Thoracic aorta (tissue), 2 donors: ENCODE measurements at places on chromosomes 1 and 21. TPM values are rescaled to one million over a fixed set of nuclear protein-coding genes. Genes with fewer than 3 reads are reported as not detected.

CYP4Z1 gene
- 3.9 TPM for total RNA-seq

LYST gene
- total RNA-seq, result 32.5 TPM

- no peak overlapping the region for H3K4me3 ChIP-seq
- no peaks in the 10 kb centered on the region for H3K4me1 ChIP-seq
- H3K27ac ChIP-seq, result no peak overlapping the region
These were observed 46.4 kb upstream of the ERG start for GRCh38 chr21:38544661-38545060.

GRCh38 chr1:91891969-91892368, 6.0 kb upstream of the TGFBR3 start:
- no peaks in the 10 kb centered on the region for H3K36me3 ChIP-seq
- H3K27ac ChIP-seq, result no peak overlapping the region
- no peak overlapping the region for H3K4me3 ChIP-seq
- H3K4me1 ChIP-seq, result peaks cover 9% of the 10 kb centered on the region
- H3K27me3 ChIP-seq, result no peaks in the 10 kb centered on the region

GRCh38 chr1:22264464-22265341, 121.8 kb upstream of the WNT4 start:
- no peak overlapping the region for H3K4me3 ChIP-seq
- H3K27ac ChIP-seq, result no peak overlapping the region
- no peak for DNase-seq
- H3K36me3 ChIP-seq, result no peaks in the 10 kb centered on the region

KCNK2 gene
- total RNA-seq, result 1.8 TPM

DNA sequence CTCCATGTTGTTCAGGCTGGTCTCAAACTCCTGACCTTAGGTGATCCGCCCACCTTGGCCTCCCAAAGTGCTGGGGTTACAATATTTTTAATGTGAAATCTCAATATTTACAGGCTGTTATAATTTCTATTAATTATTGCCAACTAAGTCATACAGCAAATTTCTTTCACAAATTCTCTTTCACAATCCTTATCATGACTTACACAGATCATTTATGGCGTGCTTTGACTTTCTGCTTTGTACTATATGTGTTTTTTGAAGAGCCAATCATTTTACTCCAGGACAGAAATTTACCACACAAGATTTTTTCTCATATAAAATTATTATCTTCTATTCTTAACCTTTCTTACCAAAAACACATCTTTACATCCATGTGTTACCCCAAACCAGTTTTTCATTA, 1729.9 kb downstream of the NCAM2 start:
- H3K27ac ChIP-seq, result no peak overlapping the region
- H3K36me3 ChIP-seq, result no peaks in the 10 kb centered on the region
- H3K4me1 ChIP-seq, result no peaks in the 10 kb centered on the region

DNA sequence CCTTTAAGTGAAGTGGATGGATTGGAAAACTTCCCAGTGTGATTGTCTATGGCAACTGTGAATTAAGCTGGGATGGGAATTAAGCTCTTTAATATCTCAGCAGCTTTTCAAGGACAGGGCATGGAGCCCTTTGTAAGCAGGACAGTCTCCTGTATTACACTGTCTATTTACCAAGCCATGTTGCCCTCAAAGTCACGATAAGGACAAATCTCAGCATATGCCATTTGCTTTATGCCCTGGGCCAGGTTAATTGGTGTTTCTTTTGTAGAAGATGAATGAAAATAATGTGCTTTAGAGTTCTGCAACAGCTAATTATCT, 17.6 kb downstream of the UTP25 start:
- H3K4me3 ChIP-seq, result no peak overlapping the region
- DNase-seq, result no peak
- peaks cover 26% of the 10 kb centered on the region for H3K36me3 ChIP-seq
- peaks cover 3% of the 10 kb centered on the region for H3K4me1 ChIP-seq
- no peak overlapping the region for H3K27ac ChIP-seq

DNA sequence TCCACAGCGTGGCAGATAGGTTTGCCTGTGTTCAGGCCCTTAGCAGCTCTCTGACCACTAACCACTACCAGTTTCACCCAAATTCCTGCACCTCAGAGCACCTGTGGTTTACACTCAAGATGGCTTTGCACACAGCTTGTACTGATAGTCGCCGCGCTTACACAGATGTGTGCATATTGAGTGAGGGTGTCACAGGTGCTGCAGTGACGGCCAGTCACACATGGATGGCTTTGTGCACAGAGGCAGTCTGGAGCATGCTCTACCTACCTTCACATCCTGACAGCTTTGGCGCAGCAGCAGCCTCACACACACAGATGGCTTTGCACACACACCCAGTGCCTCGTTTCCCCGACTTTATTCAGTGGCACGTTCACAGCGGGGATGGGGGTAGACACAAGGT, 7.5 kb downstream of the DMAP1 start:
- no peak overlapping the region for H3K27ac ChIP-seq
- H3K36me3 ChIP-seq, result peaks cover 32% of the 10 kb centered on the region
- H3K4me1 ChIP-seq, result no peaks in the 10 kb centered on the region
- H3K27me3 ChIP-seq, result no peaks in the 10 kb centered on the region
- DNase-seq, result no peak

- H3K4me1 ChIP-seq, result peaks cover 3% of the 10 kb centered on the region
- no peaks in the 10 kb centered on the region for H3K27me3 ChIP-seq
- no peak overlapping the region for H3K4me3 ChIP-seq
These were observed 230.3 kb downstream of the C1orf94 start for GRCh38 chr1:34406833-34407539.

GRCh38 chr1:173562813-173563212, 40.1 kb downstream of the SLC9C2 start:
- H3K4me1 ChIP-seq, result no peaks in the 10 kb centered on the region
- H3K4me3 ChIP-seq, result no peak overlapping the region
- H3K36me3 ChIP-seq, result no peaks in the 10 kb centered on the region
- no peak overlapping the region for H3K27ac ChIP-seq
- no peaks in the 10 kb centered on the region for H3K27me3 ChIP-seq

GRCh38 chr1:223712194-223712849, at the start of gene CAPN2:
Gene CAPN2 (plus strand): TSS chr1:223712539. CDS start chr1:223712641, 102 bp downstream.
- DNase-seq, result no peak
- H3K27me3 ChIP-seq, result no peaks in the 10 kb centered on the region
- no peaks in the 10 kb centered on the region for H3K36me3 ChIP-seq

GRCh38 chr21:15221799-15222386, 157.1 kb upstream of the NRIP1 start:
- peak; percentile 7 for DNase-seq
- no peak overlapping the region for H3K27ac ChIP-seq
- H3K27me3 ChIP-seq, result no peaks in the 10 kb centered on the region

- no peak overlapping the region for H3K27ac ChIP-seq
- no peaks in the 10 kb centered on the region for H3K4me1 ChIP-seq
- no peak overlapping the region for H3K4me3 ChIP-seq
- DNase-seq, result no peak
- H3K36me3 ChIP-seq, result peaks cover 3% of the 10 kb centered on the region
These were observed 64.2 kb downstream of the ACOT7 start for GRCh38 chr1:6329396-6329795.

GRCh38 chr21:17866590-17866989, 47.4 kb upstream of the C21orf91 start:
- no peaks in the 10 kb centered on the region for H3K4me1 ChIP-seq
- no peaks in the 10 kb centered on the region for H3K36me3 ChIP-seq
- no peak overlapping the region for H3K27ac ChIP-seq
- H3K27me3 ChIP-seq, result no peaks in the 10 kb centered on the region

SLAMF7 gene
- 0.71 TPM for total RNA-seq

GRCh38 chr1:184686540-184686939, 68.1 kb downstream of the EDEM3 start:
- H3K4me1 ChIP-seq, result no peaks in the 10 kb centered on the region
- DNase-seq, result no peak
- no peaks in the 10 kb centered on the region for H3K36me3 ChIP-seq
- H3K27ac ChIP-seq, result no peak overlapping the region
- no peak overlapping the region for H3K4me3 ChIP-seq

DNA sequence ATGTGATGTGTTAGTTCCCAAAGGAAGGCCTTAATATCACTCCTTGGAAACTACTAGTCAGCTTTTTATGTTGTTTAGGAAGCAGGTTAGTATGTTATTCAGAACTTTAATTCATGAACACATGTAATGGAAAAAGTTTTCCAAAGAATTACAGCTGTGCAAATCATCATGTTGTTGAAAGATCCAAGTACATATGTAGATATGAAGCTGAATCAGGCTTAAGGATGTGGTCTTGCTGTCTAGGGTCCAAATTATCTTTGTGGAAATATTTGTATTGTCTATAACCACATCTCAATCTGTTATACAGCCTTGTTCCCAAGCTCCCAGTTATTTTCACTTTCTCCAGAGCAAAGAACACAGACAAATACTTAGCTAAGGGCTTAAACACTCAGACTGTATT, 231.6 kb downstream of the TPR start:
- no peak for DNase-seq
- peaks cover 33% of the 10 kb centered on the region for H3K36me3 ChIP-seq
- no peaks in the 10 kb centered on the region for H3K27me3 ChIP-seq

CDA gene
- total RNA-seq, result 0.92 TPM

DNA sequence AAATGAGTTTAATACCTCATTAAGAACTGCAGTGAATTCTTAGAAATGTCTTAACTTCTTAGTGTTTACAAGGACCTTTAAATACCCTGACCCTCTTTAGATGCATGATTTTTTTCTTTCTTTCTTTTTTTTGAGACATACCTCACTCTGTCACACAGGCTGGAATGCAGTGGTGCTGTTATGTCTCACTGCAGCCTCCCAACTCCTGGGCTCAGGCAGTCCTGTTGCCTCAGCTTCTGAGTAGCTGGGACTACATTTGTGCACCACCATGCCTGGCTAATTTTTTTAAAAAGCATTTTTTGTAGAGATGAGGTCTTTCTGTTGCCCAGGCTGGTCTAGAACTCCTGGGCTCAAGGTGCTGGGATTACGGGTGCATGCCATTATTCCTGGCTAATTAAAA, 191.8 kb downstream of the RPS6KC1 start:
- no peak overlapping the region for H3K4me3 ChIP-seq
- H3K36me3 ChIP-seq, result peaks cover 7% of the 10 kb centered on the region
- no peaks in the 10 kb centered on the region for H3K4me1 ChIP-seq
- no peak overlapping the region for H3K27ac ChIP-seq
- no peaks in the 10 kb centered on the region for H3K27me3 ChIP-seq

DNA sequence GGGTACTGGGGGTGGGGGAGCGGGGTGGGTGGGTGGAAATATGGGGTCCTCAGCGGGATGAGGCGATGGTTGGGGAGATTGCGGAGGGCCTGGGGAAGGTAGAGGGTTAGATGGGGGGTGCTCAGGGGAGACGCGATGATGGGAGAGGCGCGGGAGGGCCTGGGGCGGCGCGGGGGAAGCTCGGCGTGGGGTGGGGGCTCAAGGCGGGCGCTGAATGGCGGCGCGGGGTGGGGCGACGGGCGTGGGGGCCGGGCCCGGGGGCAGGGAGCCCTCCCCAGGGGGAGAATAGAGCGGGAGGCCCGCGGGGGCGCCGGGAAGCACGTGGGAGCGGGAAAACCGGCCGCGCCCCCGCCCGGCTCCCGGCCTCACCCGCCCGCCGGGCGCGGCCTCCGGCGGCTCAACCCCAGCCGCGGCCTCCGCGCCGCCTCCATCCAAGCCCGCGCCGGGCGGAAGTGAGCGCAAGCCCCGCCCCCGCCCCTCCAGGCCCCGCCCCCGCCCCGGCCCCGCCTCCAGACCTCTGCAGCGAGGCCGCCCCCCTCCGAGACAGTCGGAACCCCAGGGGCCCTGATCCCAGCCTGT, at the start of gene FAAP20:
Gene FAAP20 (minus strand): TSS at position 454 of the 579 bp plus-strand sequence. CDS start 23 bp downstream, at position 431.
- H3K4me3 ChIP-seq, result peak within 1 kb of the TSS; percentile 83
- peaks cover 55% of the 10 kb centered on the region for H3K4me1 ChIP-seq
- no peaks in the 10 kb centered on the region for H3K36me3 ChIP-seq
- H3K27ac ChIP-seq, result peak within 1 kb of the TSS; percentile 92

GRCh38 chr1:163106364-163106987, 37.3 kb downstream of the RGS4 start:
- H3K27me3 ChIP-seq, result no peaks in the 10 kb centered on the region
- peaks cover 14% of the 10 kb centered on the region for H3K4me1 ChIP-seq
- no peak for DNase-seq
- H3K4me3 ChIP-seq, result no peak overlapping the region

OVAAL gene
- not detected for total RNA-seq

DNA sequence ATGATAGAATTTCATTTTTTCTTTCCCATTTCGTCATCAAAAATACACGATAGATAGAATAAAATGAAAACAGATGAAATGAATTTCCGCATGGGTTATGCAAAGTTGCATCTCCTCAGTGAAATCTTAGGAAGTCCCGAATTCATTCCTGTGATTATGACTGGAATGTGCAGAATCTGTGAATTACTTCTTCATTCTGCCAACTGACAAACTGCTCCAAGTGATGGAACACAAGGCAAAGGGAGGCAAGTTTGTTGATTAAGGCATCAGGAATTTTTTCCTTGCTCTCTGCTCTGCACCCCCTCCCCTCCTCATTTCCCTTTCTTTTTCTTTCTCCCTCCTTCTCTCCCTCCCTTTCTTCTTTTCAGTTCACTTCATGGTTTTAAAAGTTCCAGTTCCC, 37.0 kb upstream of the ADGRL4 start:
- no peaks in the 10 kb centered on the region for H3K27me3 ChIP-seq
- no peak overlapping the region for H3K4me3 ChIP-seq
- no peak overlapping the region for H3K27ac ChIP-seq
- H3K36me3 ChIP-seq, result no peaks in the 10 kb centered on the region
- DNase-seq, result no peak
- no peaks in the 10 kb centered on the region for H3K4me1 ChIP-seq

DNA sequence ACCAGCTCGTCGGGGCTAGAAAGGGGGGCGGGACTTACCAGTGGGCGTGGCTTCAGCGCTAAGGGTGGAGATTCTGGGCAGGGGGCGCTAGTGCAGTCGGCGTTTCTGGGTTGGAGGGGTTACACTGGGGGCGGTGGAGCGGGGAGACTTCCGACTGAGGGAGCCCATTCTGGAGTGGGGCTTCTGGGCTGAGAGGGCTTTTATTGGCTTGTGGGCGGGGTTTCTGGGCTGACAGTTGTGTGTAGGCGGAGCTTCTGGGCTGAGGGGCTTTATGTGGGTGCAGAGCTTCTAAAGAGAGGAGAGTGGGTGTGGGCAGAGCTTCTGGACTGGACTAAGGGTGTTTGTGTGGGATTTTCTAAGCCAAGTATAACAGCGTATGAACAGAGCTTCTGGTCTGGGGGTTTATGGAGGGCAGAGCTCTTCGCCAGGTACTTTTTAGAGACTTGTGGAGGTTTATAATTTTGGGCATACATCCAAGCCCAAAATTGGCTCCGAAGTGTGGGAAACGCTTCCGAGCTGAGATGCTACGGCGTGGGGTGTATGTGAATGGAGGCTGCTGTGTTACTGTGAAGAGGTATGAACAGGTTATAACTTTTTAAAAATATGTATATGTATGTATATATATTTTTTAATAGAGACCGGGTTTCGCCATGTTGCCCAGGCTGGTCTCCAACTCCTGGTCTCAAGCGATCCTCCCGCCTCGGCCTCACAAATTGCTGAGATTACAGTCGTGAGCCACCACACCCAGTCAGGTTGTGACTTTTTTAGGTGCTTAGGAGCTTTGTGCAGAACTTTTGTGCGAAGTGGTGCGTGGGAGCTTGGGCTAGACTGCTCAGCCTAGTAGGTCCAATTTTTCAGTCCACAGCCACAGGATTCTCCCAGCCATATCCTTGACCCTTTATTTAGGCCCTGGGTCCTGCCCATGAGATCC, 825 bp downstream of the TMEM39B start:
- peak overlapping the region; percentile 81 for H3K27ac ChIP-seq
- peaks cover 30% of the 10 kb centered on the region for H3K4me1 ChIP-seq
- H3K4me3 ChIP-seq, result peak overlapping the region; percentile 85
- H3K36me3 ChIP-seq, result peaks cover 21% of the 10 kb centered on the region
- H3K27me3 ChIP-seq, result no peaks in the 10 kb centered on the region
- DNase-seq, result no peak

CLIC6 gene
- total RNA-seq, result 7.3 TPM

CFAP107 gene
- not detected for total RNA-seq

GRCh38 chr21:45380566-45380965, 24.4 kb upstream of the COL18A1 start:
- H3K4me3 ChIP-seq, result no peak overlapping the region
- H3K4me1 ChIP-seq, result no peaks in the 10 kb centered on the region
- no peaks in the 10 kb centered on the region for H3K27me3 ChIP-seq

RIPK4 gene
- 9.2 TPM for total RNA-seq

GRCh38 chr1:221161571-221162041, 282.4 kb downstream of the HLX start:
- H3K27me3 ChIP-seq, result no peaks in the 10 kb centered on the region
- H3K4me3 ChIP-seq, result no peak overlapping the region
- H3K27ac ChIP-seq, result no peak overlapping the region
